ENCODE measurements at places on chromosomes 3 and 15.

GRCh38 chr3:31559872-31560534 is 27.3 kb downstream of the STT3B start:
- H3K27ac ChIP-seq = no peak overlapping the region
- peaks cover 7% of the 10 kb centered on the region for H3K36me3 ChIP-seq
- peak overlapping the region; percentile 68 for H3K4me3 ChIP-seq
- no peak for DNase-seq
- peaks cover 83% of the 10 kb centered on the region for H3K4me1 ChIP-seq

- H3K27ac ChIP-seq = no peak overlapping the region
- no peaks in the 10 kb centered on the region for H3K36me3 ChIP-seq
- no peak overlapping the region for H3K4me3 ChIP-seq
- DNase-seq = no peak
Observed at GRCh38 chr3:68706096-68706495, 226.3 kb downstream of the TAFA4 start.

DNA sequence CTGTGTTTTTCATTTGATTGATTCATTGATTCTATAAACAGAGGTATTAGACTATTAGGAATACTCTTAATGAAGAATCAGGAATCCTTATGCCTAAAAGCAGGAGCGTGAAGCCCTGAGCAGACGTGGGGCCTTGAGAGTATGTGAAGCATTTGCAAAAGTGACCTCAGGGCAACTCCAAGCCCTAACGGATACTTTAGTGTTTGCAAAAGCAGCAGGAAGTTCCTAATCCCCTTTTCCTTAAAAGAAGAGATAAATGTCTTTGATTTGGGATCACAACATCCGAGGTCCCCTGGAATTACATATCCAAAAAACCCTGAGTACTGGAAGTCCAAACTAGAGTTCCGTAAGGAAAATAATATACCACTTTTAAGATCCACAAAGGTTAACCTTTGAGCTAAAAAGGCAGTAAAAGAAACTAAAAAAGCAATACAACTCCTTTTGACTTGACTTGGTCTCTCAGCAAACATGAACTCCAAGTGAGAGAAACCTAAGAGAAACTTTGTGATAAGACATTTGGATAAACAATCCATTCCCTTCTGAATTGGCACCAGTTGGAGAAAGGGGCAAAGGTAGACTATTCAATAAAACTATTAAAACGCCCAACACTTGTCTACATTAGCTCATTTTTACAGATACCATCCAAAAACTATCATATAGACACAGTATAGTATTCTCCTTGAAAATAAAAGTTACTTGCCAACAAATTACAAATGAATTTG is 27.4 kb downstream of the PRTG start:
- no peaks in the 10 kb centered on the region for H3K36me3 ChIP-seq
- H3K4me1 ChIP-seq = no peaks in the 10 kb centered on the region
- H3K4me3 ChIP-seq = no peak overlapping the region
- peaks cover 30% of the 10 kb centered on the region for H3K27me3 ChIP-seq

GRCh38 chr3:21526461-21526860 is 224.5 kb downstream of the ZNF385D start:
- H3K4me3 ChIP-seq = no peak overlapping the region
- H3K36me3 ChIP-seq = no peaks in the 10 kb centered on the region
- no peaks in the 10 kb centered on the region for H3K27me3 ChIP-seq
- H3K27ac ChIP-seq = no peak overlapping the region
- no peaks in the 10 kb centered on the region for H3K4me1 ChIP-seq
- no peak for DNase-seq

- H3K36me3 ChIP-seq = no peaks in the 10 kb centered on the region
- no peaks in the 10 kb centered on the region for H3K27me3 ChIP-seq
- H3K27ac ChIP-seq = no peak overlapping the region
- no peak for DNase-seq
- H3K4me3 ChIP-seq = no peak overlapping the region
- no peaks in the 10 kb centered on the region for H3K4me1 ChIP-seq
Observed at GRCh38 chr3:65837604-65838003, 201.1 kb downstream of the MAGI1 start.

DNA sequence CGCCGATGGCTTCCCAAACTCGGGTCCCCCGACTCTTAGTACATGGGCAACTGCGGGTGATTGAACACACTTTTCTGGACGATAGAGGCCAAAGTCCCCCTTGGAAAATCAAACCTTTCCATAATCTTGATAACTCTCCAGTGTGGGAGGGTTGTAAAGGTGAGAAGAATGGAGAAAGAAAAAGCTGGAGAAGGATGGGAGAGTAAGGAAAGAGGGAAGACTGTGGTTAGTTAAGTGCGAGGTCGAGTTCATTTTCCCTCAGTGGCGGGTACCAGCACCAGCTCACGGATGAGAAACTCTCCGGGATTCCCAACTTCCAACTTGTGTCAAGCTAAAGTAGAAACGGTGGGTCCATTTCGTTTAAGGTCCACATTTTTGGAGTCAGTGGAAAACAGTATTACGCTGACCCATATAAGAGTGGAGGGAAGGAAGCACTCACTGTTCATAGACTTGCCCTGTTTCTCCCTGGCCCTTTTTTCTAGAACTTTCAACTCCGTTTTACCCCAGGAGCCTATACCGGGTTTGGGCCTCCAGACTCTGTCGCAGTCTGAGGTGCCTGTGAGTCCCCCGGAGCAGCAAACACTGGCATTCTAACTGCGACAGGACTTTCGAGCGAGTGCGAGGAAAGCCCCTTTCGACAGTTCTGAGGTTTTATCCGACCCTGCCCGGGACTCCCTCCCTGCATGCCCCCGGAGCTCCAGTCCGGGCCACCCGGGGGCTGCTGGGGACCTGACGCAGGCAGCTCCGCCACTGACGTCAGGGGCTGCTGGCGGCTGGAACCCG is 14.8 kb downstream of the ZIC1 start:
- peaks cover 50% of the 10 kb centered on the region for H3K27me3 ChIP-seq
- no peak overlapping the region for H3K4me3 ChIP-seq
- no peak for DNase-seq
- no peak overlapping the region for H3K27ac ChIP-seq
- H3K36me3 ChIP-seq = no peaks in the 10 kb centered on the region

DNA sequence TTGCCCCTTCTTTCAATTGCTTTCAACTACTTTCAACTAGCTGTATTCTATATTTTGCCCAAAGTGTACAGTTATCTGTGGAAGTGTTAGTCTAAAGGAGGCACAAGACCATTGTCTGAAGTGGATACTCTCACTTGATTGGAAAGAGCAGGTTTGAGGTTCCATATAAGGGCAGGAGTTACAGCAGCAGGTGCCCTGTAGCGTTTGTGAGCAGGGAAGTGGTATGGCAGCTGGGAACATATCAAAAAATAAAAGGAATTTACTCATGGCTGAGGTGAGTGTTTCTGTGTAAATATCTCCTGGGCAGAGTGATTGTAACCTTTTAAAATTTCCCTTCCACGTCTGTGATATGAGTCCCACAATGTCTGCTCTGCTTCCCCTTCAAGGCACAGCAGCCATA is 38.5 kb upstream of the DNAJC13 start:
- H3K4me3 ChIP-seq = no peak overlapping the region
- DNase-seq = no peak
- H3K27me3 ChIP-seq = peaks cover 70% of the 10 kb centered on the region
- peaks cover 8% of the 10 kb centered on the region for H3K36me3 ChIP-seq
- no peak overlapping the region for H3K27ac ChIP-seq

GRCh38 chr3:143514109-143514508 is 334.2 kb downstream of the SLC9A9 start:
- DNase-seq = no peak
- no peak overlapping the region for H3K4me3 ChIP-seq
- H3K36me3 ChIP-seq = no peaks in the 10 kb centered on the region
- H3K4me1 ChIP-seq = no peaks in the 10 kb centered on the region
- no peaks in the 10 kb centered on the region for H3K27me3 ChIP-seq

GRCh38 chr15:50544368-50544767 is 2.1 kb downstream of the USP50 start:
- H3K27ac ChIP-seq = no peak overlapping the region
- H3K27me3 ChIP-seq = peaks cover 30% of the 10 kb centered on the region
- no peaks in the 10 kb centered on the region for H3K4me1 ChIP-seq
- no peaks in the 10 kb centered on the region for H3K36me3 ChIP-seq
- no peak for DNase-seq
- H3K4me3 ChIP-seq = no peak overlapping the region

GRCh38 chr3:65963787-65964677 is 74.7 kb downstream of the MAGI1 start:
- no peaks in the 10 kb centered on the region for H3K27me3 ChIP-seq
- H3K4me1 ChIP-seq = no peaks in the 10 kb centered on the region
- H3K36me3 ChIP-seq = no peaks in the 10 kb centered on the region
- no peak for DNase-seq
- no peak overlapping the region for H3K27ac ChIP-seq

DNA sequence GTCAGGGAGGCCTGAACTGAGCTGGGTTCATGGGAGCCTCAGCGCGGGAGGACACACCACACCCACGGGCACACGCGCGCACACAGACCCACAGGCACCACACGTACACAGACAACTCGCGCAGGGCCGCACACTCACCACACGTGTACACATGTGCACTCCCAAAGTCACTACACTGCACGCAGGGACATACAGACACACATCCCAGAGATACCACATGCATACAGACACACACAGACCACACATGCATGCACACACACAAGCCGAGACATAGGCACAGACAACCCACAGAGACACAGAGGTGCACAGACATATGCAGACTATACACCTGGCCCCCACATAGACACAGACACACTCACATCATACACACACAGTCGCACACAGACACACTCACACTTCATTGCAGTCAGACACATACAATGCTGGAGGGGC is 1.1 kb upstream of the MGLL start:
- peak overlapping the region; percentile 37 for H3K4me3 ChIP-seq
- peaks cover 78% of the 10 kb centered on the region for H3K27me3 ChIP-seq
- no peak overlapping the region for H3K27ac ChIP-seq
- H3K4me1 ChIP-seq = no peaks in the 10 kb centered on the region

- H3K4me3 ChIP-seq = no peak overlapping the region
- no peak for DNase-seq
- H3K27me3 ChIP-seq = no peaks in the 10 kb centered on the region
- H3K36me3 ChIP-seq = no peaks in the 10 kb centered on the region
- H3K27ac ChIP-seq = no peak overlapping the region
- H3K4me1 ChIP-seq = peaks cover 16% of the 10 kb centered on the region
Observed at GRCh38 chr15:36590838-36591237, 11.4 kb downstream of the CDIN1 start.

- DNase-seq = no peak
- peaks cover 12% of the 10 kb centered on the region for H3K4me1 ChIP-seq
- no peaks in the 10 kb centered on the region for H3K27me3 ChIP-seq
- no peak overlapping the region for H3K27ac ChIP-seq
- H3K36me3 ChIP-seq = no peaks in the 10 kb centered on the region
Observed at GRCh38 chr15:28901587-28901980, 15.8 kb downstream of the APBA2 start.

- H3K4me3 ChIP-seq = no peak overlapping the region
- no peak for DNase-seq
- no peak overlapping the region for H3K27ac ChIP-seq
- peaks cover 55% of the 10 kb centered on the region for H3K27me3 ChIP-seq
- H3K4me1 ChIP-seq = no peaks in the 10 kb centered on the region
Observed at GRCh38 chr15:81256916-81257315, 60.2 kb downstream of the IL16 start.

DNA sequence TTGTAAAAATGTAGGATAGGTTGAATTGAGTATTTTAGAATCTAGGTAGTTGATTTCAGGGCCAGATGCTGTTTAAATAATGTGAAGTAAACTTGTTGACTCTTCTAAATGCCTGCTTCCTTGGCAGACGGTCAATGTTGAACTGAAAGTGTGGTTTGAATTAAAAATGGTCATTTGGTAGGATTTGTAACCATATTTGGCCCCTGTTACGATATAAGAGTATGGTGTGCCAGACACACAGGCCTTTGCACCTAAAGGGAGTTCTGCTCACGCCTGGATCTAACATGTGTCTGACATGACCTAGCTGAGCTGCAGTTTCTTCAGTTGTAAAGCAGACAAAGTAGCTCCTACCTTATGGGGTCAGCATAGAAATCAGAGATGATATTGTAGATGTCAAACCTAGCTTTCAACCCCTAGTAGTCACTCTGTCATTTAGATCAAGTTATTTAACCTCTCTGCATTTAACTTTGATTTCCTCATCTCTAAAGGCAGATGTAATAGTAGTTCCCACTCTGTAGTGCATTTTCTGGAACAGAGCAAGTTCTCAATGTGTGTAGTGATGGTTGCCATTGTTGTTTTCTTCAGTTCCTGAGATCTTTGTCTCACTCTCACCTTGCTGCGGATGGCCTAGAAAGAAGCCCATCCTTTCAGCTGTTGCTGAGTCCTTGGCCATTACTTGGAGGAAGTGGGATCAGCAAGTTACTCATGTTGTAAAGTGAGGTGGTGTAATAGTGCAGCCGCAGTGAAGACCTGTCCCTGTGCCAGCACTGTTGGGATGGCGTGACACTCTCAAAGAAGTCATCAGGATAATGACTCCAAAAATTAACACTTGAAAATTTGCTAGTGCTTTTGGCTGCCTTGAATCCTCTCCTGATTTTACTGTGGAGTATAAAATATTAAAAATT is 90.2 kb downstream of the GHSR start:
- no peak overlapping the region for H3K27ac ChIP-seq
- H3K36me3 ChIP-seq = peaks cover 18% of the 10 kb centered on the region
- H3K27me3 ChIP-seq = no peaks in the 10 kb centered on the region
- no peaks in the 10 kb centered on the region for H3K4me1 ChIP-seq
- DNase-seq = no peak
- H3K4me3 ChIP-seq = no peak overlapping the region

- no peak overlapping the region for H3K27ac ChIP-seq
- H3K4me1 ChIP-seq = peaks cover 9% of the 10 kb centered on the region
- H3K27me3 ChIP-seq = peaks cover 34% of the 10 kb centered on the region
- no peak for DNase-seq
- no peak overlapping the region for H3K4me3 ChIP-seq
Observed at GRCh38 chr15:59327942-59328341, 44.7 kb downstream of the MYO1E start.

Measured in effector memory CD8-positive, alpha-beta T cell (primary cell).